Stimulated activated CD8-positive, alpha-beta memory T cell treated with anti-CD3 and anti-CD28 coated beads, Interleukin-4, amount 100 ng/mL, for 1 hour (primary cell): ENCODE measurements at places on chromosomes 11 and 22.

DNA sequence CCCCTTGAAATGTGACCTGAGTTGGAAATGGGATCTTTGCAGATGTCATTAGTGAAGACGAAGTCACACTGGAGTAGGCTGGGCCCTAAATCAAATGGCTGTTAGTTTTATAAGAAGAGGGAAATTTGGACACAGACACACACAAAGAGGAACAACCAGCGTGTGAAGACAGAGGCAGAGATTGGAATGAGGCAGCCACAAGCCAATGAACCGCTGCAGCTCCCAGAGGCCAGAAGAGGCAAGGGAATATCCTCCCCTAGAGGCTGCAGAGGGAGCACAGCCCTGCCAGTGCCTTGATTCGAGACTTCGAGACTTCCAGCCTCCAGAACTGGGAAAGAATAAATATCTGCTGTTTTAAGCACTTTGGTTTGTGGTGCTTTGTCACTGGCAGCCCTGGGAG is 484.5 kb downstream of the MN1 start:
- no peak for DNase-seq

GRCh38 chr22:20652130-20652529 is 121.8 kb upstream of the SERPIND1 start:
- DNase-seq, result no peak

- no peak for DNase-seq
Measured at GRCh38 chr11:57476757-57477506, 16.6 kb downstream of the RTN4RL2 start.

GRCh38 chr11:98625526-98625925 is 395.2 kb upstream of the CNTN5 start:
- no peak for DNase-seq

- DNase-seq, result no peak
Measured at GRCh38 chr22:22865311-22866072, 22.1 kb upstream of the IGLL5 start.

- no peak for DNase-seq
Measured at GRCh38 chr22:47563406-47564157, 801.1 kb downstream of the TBC1D22A start.

- DNase-seq, result no peak
Measured at GRCh38 chr11:23280088-23280487, 419.8 kb upstream of the CCDC179 start.

GRCh38 chr22:20115691-20116375 is at the start of gene RANBP1:
Gene RANBP1 (plus strand): TSS chr22:20116104. CDS start chr22:20116185, 81 bp downstream.
- DNase-seq, result no peak

GRCh38 chr11:66001942-66002647 is at the start of the genes BANF1 and EIF1AD:
Gene BANF1 (plus strand): TSS chr11:66002503. CDS start chr11:66003251, 748 bp downstream.
Gene EIF1AD (minus strand): TSS chr11:66002157. CDS start chr11:66000389, 1,768 bp downstream.
- peak; percentile 78 for DNase-seq

- DNase-seq, result no peak
Measured at GRCh38 chr11:17333799-17334586, 17.6 kb upstream of the NCR3LG1 start.

DNA sequence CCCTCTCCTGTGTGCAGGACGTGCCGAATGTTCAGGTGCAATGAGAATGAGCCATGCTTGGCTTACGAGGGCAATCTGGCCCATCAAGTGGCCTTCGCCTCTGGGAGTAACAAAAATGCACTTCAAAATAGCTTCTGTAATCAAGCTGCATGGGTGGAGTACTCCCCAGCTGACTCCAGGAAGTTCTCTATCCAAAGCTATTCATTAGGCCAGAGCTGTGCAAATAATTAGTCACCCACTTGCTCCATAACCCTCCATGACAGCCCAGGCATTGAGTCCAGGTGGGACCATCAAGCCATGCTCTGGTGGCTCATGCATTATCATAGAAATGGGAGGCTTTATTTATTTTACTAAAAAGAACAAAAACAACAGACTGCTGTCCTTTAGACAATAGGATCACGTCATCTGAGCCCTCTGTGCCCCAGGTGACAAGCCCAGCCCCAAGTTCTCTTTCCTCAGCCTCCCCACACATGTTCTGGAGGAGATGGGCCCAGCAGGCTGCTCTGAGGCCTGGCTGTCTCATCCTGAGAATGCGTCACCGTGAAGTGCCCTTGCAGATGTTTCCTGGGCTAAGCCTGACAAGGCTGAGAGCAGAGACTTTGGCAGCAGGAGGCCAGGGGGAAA is 244.7 kb downstream of the ETS1 start:
- DNase-seq, result no peak

DNA sequence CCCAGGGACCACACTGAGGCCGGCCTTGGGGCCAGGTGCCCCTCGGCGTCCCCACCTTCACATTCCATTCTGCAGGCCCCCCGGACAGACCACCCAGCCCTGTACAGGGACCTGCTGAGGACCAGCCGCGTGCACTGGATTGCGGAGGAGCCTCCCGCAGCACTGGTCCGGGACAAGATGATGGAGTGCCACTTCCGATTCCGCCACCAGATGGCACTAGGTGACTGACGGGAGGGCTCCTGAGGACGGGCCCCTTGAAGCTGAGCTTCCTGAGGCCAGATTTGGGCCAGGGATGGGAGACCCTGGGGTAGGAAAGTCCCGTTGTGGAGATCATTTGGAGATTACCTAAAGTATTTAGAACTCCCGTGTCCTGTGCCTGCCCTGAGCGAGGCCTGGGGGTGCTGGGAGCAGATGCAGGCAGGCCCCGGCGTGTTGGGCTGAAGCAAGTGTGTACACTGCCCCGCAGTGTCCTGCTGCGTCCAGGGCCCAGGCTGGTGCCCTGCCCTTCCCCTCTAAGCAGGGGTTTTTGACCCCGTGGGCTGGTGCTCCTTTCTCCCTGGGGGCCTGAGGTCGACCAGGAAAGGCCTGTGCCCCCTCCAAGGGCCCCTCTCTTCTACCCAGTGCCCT is 20.0 kb downstream of the TRMU start:
- DNase-seq, result no peak

- no peak for DNase-seq
Measured at GRCh38 chr11:32451808-32452207, 16.5 kb upstream of the WT1 start.

- no peak for DNase-seq
Measured at GRCh38 chr11:61833471-61833870, 5.4 kb downstream of the FADS2 start.

GRCh38 chr11:17719938-17720795 is 796 bp downstream of the MYOD1 start:
- no peak for DNase-seq

DNA sequence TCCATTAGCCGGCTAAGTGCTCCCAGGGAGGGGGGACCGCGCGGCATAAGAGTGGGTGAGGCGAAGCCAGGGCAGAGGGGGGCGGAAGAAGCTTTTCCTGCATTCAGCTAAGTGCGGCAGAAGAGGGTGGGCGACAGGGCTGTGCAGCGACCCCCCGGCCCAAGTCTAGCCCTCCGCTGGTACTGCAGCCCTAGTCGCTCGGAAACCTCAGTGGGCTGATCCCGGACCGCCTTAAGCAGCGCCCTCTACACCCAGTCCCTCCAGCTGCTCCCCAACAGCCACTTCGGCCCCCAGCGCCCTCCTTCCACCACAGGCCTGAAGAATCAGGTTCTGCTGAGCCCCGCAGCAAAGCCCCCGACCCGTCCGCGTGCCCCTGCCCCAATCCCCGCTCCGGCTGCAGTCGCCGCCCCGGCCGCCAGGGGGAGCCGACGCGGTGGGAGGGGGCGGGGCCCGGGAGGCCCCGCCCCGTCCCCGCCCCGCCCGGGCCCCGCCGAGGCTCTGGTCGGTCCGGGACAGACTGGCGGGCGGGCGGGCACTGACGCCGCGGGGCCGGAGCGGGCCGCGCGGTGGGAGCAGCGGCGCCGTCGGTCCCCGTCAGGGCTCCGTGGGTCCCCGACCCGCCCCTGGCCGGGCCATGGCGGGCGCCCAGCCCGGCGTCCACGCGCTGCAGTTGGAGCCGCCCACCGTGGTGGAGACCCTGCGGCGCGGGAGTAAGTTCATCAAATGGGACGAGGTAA is at the start of gene PLCB3:
Gene PLCB3, plus strand, starts transcription at position 515 of the 737 bp plus-strand sequence. Its CDS starts 120 bp downstream, at position 635.
- DNase-seq, result no peak

- no peak for DNase-seq
Measured at GRCh38 chr11:107962181-107962580, 33.9 kb downstream of the RAB39A start.
